ENCODE measurements at places on chromosomes 4 and X.

DNA sequence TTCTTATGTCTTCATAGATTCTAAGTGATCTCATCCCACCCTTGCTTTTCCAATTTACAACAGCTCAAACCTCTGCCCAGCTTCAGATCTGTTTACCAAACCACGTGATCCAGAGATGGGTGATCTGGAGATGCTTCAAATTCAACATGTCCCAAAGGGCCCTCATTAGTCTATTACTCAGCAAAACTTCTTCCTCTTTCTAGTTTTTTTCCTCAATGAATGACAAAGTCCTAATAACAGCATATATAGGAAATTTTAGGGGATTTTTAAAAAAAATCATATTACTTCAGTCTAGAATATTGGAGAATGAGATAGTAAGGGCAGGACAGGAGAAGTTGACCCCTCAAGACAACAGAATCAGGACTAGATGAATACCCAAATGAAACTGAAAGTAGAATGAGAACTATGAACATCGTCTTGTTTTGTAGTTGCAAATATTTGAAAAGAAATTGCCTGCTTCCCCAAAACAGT is 127.1 kb downstream of the CFAP299 start:
- no peak for DNase-seq

DNA sequence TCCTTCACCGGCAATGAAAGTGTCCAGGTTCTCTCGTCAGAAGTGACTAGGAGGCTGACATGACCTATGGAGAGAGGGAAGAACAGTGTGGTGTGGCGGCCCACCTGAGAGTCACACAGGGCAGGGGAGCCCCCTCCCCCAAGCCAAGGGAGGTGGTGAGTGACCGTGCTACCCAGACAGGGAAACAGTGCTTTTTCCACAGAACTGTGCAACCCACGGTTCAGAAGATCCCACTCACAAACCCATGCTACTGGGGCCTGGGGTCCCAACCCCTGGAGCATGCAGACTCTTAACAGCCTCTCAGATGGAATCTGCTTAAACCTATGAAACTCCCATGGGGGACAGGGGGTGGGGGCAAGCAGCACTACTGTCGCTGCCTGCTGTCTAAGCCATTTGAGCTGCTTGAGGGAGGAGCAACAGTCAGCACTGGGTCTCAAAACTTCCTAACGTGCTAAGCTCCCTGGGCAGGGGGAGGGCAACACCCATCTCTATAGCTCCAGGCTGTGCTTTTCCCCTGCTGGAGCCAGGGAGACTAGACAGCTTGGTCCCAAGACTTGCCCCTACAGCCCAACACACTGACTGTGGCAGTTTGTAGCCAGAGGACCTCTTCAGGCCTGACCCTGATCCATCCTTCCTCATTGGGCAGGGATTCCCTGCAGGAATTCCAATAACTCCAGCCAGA is 850.4 kb upstream of the AADAT start:
- DNase-seq, result no peak

GRCh38 chr4:183645326-183645725 is 13.7 kb downstream of the RWDD4 start:
- DNase-seq, result no peak

DNA sequence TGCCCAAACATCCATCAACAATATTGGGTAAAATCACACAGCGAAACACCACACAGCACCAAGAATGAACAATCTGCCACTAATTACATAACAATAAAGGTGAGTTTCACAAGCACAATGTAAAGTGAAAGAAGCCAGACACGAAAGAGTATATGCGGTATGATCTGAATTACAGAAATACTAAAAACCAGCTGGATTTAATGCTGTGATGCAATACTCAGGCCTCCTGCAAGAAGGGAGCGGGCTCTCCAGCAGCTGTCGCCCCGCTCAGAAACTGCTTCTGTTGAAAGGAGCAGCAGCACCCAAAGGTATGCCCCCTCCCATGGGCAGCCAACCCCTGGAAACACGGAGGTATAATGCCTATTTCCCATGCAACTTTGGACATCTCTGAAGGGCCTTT is 77.0 kb downstream of the PAPSS1 start:
- no peak for DNase-seq

GRCh38 chrX:46758163-46758955 is 559 bp downstream of the SLC9A7 start:
- no peak for DNase-seq

DNA sequence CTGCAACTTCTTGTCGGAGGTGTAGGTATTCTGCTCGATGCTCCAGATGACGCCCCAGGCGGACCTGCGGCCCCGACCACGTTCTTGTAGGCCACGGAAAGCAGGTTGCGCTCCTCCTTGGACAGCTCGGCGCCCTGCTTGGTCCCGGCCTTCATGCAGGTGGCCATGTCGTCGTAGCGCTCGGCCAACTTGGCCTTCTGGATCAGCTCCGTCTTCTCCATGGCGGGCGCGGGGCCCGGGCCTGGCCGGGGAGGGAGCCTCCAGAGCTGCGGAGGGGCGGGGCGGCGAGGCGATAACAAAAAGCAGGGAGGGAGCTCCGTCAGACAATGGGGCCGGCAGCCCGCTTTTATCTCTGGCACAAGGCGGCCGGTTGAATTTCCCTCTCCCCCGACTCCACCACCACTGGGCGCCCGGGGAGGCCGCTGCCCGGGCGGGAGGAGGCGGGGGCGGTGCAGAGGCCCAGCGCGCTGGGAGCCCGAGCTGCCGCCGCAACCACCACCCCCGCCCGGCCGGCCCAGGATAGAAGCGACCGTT is 28.3 kb upstream of the DRP2 start:
- DNase-seq, result no peak

- DNase-seq, result no peak
Observed at GRCh38 chr4:56619816-56620215, 61.3 kb downstream of the HOPX start.

DNA sequence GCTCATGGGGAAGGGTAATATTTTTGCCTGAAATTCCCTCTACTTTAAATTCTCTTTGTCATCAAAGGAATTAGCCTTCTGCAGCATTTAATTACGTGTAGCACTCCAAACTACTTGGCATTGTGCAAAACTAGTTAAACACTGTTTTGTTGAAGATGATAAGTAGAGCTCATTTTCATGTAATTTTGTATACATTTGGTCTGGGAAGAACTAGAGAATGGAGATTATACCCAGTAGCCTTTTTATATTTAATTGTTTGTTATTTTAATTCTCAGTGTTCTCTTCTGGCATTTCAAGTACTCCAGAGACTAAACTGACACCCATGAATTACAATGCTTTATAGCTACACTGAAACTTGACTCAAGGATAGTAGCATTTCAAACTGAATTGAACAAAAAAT is 211.5 kb upstream of the SMIM31 start:
- DNase-seq, result no peak

- DNase-seq, result peak; percentile 47
Observed at GRCh38 chrX:40539214-40540142, 41.3 kb upstream of the ATP6AP2 start.

- no peak for DNase-seq
Observed at GRCh38 chr4:169079942-169080827, 70.1 kb upstream of the CBR4 start.

GRCh38 chr4:88005076-88005475 is 2.4 kb upstream of the PKD2 start:
- no peak for DNase-seq

DNA sequence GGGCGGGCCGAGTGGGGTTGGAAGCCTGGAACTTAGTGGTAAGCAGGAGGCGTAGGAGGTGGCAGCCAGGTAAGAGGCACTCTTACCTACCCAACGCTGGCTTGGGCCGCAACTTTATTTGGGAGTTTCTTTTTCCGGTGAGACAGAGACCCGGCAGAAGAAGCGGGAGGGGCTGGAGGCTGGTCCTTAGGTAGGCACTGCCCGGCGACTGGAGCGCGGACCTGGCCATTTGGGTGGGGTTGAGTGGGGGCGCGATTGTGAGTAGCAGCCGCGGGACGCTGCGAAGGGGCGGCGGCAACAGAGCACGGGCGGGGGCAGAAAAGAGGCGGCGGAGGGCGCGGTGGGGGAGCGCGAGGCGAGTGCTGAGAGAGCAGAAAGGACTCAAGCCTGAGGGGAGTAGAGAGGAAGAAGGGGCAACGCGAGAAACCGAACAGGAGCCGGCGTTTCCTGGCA is 334 bp upstream of the POU4F2 start:
- DNase-seq, result no peak

GRCh38 chrX:148265829-148266228 is 234.6 kb upstream of the AFF2 start:
- no peak for DNase-seq

GRCh38 chr4:8517946-8518345 is 62.2 kb upstream of the GPR78 start:
- DNase-seq, result no peak

Measured in activated T-helper 1 cell treated with Interleukin-2 at 50 U/mL for 16 hours (primary cell).